Dermis microvascular lymphatic vessel endothelial cell (primary cell): ENCODE measurements at places on chromosomes 7 and 10.

GRCh38 chr7:96596120-96596826, 113.4 kb downstream of the SEM1 start:
- DNase-seq, result peak; percentile 30

GRCh38 chr10:86662186-86663045, 5.9 kb upstream of the LDB3 start:
- DNase-seq, result no peak

DNA sequence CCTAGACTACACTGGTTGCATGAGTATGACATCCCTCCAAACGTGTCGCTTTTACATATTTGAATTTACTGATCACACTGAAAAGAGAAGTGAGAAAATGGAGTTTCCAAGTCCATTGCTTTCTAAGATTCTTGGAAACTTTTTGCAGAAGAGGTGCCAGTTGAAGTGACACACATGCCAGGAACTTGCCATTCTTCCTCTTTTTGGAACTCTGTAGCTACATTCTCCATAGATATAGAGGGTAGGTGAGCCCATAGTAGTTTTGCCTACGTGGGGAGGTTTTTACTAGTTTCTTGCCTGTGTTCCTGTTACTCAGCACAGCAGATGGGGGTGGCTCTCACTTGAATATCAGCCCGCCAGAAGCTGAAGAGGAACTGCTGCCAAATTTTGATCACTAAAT, 286.6 kb upstream of the NRP1 start:
- DNase-seq, result no peak

- peak; percentile 67 for DNase-seq
Observed at GRCh38 chr10:114970515-114970914, 32.5 kb downstream of the TRUB1 start.

GRCh38 chr10:101894742-101895141, 51.1 kb upstream of the KCNIP2 start:
- no peak for DNase-seq

- peak; percentile 47 for DNase-seq
Observed at GRCh38 chr7:150450491-150451001, at the start of gene GIMAP8. TSS of gene GIMAP8 (plus strand) at chr7:150450630. CDS start at chr7:150466699, 16,069 bp downstream.

- DNase-seq, result no peak
Observed at GRCh38 chr10:51171946-51172345, 97.7 kb downstream of the PRKG1 start.

- DNase-seq, result no peak
Observed at GRCh38 chr7:70426249-70426880, 705.6 kb upstream of the GALNT17 start.

GRCh38 chr7:157438121-157439025, 101.6 kb downstream of the DNAJB6 start:
- no peak for DNase-seq

GRCh38 chr7:42128703-42129102, 108.3 kb downstream of the GLI3 start:
- peak; percentile 44 for DNase-seq

DNA sequence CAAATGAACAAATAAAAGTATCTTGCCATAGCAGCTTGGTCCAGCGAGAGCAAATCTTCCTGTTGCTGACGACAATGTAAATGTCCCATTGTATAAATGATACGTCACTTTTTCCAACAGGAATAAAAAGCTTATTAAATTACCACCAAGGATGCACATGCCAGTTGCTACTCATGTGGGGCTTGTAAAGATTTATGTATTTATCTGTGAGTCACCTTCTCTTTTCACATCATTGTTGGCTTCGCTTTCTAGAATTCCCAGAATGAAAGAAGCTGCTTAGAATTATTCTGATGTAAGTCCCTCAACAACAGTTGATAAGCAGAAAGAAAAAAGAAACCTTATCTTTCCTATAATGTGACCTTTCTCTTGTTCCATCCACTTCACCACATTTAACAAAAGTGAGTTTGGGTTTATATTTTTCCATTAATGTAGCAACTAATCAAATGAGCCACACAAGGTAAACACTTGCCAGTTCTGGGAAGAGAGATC, 22.4 kb downstream of the DNAJC12 start:
- DNase-seq, result peak; percentile 58

DNA sequence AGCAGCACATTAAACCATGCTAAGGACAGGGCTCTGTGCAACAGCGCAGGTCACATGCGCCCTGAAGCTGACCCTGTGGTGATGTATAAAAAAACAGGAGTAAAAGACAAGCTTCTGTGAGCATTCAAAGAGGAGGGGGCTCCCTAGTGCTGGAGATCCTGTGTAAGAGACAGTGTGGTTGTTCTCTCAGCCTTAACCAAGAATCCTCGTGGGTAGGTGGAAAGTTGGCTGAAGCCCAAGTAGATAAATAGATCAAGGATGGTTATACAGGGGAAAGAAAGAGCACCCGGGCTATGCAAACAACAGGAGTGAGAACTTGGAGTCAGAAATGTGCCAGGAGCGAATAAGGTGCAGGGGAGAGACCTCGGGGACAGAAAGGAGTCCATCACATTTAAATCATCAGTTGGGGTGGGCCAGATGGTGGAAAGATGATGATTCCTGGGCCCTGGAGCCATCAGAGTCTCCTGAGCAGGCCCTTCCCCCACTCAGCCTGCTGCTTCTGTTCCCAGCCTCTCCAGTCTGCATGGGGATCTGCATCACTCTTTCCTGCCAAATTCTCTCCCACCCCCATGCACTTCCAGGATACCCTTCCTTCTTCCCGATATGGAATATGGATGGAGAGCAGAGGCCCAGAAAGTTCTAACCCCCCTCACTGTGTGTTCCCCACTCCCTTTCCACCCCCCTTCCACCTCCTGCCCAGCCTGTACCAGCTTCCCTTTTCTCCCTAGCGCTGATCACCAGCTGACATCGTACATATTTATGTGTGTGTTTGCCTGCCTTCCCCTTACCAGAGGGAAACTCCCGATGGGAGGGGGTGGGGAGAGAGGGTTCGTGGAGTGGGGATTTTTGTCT, 78.1 kb upstream of the PRR15 start:
- no peak for DNase-seq

DNA sequence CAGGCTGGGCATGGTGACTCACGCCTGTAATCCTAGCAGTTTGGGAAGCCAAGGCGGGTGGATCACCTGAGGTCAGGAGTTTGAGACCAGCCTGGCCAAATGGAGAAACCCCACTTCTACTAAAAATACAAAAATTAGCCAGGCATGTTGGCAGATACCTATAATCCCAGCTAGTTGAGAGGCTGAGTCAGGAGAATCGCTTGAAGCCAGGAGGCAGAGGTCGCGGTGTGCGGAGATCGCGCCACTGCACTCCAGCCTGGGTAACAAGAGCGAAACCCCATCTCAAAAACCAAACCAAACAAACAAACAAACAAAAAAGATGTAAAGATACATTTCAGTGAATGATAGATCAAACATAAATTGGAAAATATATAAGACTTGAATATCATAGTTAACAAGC, 105.9 kb downstream of the PLPP4 start:
- DNase-seq, result no peak

GRCh38 chr7:30817371-30817767, 46.2 kb downstream of the MINDY4 start:
- DNase-seq, result no peak

DNA sequence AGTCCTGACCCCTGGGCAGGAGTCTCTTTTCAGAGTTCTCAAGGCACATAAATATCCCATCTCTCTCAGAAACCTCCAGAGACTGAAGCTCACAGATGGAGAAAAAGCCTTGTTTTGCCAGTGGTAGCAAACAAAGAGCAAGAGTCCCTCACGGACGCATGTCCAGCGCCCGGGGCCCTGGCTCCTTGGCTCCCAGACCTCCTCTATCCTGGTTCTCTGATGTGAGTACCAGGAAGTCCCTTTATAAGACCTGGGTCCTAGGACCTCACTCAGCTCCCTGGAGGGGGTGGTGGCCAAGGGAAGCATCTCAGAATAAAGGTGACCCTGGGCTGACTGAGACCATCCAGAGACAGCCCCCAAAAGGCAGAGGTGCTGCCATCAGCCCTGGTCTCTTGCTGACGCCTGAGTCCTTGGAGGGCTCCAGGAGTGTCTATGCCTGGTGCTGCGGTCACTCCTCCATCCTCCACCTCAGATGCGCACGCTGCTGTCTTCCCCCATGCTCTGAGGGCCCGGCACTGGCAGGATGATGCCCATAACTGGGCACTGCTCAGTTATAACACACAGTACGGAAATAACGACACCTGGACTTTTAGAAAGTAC, 221.5 kb downstream of the TNS3 start:
- no peak for DNase-seq

DNA sequence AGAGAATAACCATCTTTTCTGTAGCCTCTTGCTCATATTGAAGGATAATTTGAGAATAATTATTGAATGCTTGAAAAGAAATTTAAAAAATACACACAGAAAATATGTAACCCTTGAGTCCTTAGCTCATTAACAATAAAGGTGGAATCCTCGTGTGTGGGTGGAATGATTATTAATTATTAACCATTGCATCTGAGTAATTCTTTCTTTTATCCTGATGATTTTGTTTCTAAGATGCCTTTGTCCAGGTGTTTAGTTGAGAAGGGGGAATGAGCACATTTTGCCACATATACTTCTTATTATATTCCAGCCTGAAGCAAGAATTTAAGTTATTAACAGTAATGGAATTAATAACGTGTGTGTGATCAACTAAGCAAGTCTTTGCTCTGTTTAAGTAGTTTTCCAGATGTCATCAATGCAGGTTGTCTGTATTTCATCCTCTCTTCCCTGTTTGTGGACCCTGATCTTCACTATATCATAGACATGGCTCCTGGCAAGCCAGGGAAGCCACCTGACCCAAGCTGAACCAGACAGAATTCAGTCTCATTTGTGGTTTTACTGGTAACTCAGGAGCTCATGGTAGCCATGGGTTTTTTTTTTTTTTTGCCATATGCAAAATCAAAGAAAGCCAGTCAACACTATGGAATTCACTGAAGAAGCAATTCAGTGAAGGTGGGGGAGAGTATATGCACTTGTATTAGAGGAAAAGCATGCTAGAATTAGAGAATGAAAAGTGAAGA, 144.3 kb downstream of the KIF20B start:
- DNase-seq, result no peak

- no peak for DNase-seq
Observed at GRCh38 chr7:133748443-133749407, 378.4 kb upstream of the LRGUK start.

DNA sequence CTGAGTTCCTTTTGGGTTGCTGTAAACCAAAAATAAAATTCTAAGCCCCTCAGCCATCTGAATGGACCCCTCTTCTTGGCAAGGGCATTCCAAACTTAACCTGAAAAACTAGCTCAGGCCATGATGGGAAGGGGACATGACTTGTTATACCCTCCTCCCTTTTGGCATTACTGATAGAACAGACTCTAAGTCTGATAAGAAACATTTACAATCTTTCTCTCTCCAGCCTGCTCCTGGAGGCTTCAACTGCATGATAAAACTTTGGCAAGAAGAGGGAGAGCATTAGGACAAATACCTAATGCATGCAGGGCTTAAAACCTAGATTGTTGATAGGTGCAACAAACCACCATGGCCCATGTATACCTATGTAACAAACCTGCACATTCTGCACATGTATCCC, 40.9 kb upstream of the ATOH7 start:
- no peak for DNase-seq

- DNase-seq, result no peak
Observed at GRCh38 chr10:44368637-44369036, 16.3 kb downstream of the CXCL12 start.

DNA sequence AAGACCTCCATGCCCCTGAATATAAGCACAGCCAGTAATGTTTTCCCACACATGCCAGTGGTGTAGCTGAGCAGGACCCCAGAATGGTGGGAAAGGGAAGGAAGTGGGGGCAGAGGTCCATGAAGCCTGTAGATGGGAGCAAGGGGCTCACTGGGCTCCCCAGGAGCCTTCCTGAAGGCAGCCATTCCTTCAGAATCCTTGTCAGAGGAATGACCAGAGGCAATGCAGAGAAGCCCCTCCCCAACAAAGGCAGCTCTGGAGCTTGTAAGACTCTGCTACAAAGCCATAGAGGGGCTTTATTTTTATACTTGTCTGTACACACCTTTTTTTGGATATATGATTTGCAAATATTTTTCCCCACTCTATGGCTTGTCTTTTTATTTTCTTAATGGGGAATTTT, 165.0 kb upstream of the TCF7L2 start:
- no peak for DNase-seq

DNA sequence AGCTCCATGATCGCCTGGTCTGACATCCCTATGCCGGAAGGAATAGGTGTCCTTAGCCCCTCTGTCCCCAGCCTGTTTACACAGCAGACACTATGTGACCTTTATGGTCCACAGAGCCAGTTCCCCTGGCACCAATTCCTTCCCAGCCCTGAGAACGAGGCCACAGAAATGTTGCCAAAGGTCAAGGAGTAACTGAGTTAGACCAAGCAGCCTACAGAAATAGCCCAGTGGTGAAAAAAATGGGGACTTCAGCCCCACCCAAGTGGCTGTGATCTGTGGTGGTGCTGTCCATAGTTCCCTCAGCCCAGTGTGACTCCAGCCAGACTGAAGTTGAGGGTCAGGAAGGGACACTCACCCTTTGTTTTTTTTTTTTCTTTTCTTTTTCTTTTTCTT, 2.5 kb downstream of the PGAM2 start:
- DNase-seq, result no peak

GRCh38 chr10:60937784-60938654, 6.0 kb downstream of the RHOBTB1 start:
- DNase-seq, result no peak

DNA sequence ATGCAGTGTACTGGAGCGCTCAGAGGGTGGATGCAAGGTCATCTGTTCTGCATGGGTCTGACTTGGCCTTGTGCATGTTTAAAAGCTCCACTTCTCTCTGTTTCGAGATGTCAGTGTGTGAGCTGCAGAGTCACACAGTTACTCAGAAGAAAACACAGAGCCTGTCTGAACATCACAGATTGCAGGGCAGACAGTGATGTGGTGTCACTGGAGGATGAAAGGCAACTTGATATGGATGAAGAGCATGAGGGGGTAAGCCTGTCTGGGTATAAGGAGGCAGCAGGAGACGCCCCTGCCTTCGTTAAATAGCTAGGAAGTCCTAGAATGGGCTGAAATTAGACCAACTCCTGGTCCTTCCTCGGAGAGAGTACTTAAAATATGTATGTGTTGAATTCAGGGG, 67.5 kb upstream of the LRRC18 start:
- DNase-seq, result no peak

DNA sequence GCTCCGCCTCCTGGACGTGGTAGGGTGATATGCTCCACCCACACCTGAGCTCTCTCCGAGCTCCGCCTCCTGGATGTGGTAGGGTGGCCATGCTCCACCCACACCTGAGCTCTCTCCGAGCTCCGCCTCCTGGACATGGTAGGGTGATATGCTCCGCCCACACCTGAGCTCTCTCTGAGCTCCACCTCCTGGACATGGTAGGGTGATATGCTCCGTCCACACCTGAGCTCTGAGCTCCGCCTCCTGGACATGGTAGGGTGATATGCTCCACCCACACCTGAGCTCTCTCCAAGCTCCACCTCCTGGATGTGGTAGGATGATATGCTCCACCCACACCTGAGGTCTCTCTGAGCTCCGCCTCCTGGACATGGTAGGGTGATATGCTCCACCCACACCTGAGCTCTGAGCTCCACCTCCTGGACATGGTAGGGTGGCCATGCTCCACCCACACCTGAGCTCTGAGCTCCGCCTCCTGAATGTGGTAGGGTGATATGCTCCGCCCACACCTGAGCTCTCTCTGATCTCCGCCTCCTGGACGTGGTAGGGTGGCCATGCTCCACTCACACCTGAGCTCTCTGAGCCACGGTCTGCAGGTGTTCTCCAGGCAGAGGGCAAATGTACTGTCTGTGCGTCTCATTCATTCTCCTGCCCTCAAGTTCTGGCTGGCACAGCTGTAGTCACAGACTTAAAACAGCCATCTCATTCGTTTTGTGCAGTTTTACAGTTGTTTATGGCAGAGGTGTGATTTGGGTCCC, 252.4 kb downstream of the DIP2C start:
- no peak for DNase-seq

GRCh38 chr7:101707587-101707986, 78.5 kb upstream of the MYL10 start:
- no peak for DNase-seq
